HCT116 (cell line): ENCODE measurements at places on chromosomes 7 and 10. TPM values are rescaled to one million over a fixed set of nuclear protein-coding genes. Genes with fewer than 3 reads are reported as not detected.

FBXO24 gene
- total RNA-seq = 2.1 TPM

DNA sequence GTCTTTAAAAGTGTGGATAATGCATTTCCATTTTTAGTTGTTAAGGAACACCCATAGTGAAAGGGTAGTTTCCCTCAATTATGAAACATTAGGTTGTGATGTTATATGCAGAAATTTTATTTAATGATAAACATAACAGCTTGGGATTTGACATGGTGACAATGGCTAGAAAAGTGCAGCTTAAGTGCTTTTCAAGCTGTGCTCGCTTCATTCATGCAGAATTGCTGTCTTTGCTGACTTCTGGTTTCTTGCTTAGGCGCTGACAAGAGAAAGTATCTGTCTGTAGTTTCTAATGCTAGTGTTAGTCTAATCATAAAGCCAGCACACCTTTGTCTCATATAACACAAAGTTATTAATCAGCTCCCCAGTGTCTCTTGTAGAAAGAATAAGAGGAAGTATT is 170.0 kb downstream of the ARL5B start:
- no peak for DNase-seq

DNA sequence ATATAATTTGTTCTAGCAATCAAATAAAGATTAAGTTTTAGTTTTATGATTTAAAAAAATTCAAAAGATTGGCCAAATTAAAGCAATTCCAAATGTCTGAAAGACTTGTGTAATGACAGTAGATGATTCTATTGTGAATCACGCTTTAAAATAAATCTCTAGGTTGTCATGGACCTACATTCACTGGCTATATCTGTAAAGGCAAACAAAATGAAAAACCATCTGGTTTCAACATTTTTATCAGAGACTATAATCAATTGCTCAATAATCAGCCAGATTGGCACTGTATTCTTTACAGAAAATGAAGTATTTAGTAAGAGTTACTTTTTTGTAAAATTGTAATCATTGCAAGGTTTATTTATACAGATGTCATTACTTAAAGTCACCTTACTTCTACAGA is 60.7 kb downstream of the DGKB start:
- no peak for DNase-seq

GRCh38 chr10:117532451-117533107 is 10.0 kb upstream of the EMX2 start:
- no peak for DNase-seq

ANKRD61 gene
- total RNA-seq = 0.17 TPM
